Progenitor cell of endocrine pancreas (in vitro differentiated cells): ENCODE measurements at places on chromosomes 5 and 9. TPM values are rescaled to one million over a fixed set of nuclear protein-coding genes. Genes with fewer than 3 reads are reported as not detected.

DNA sequence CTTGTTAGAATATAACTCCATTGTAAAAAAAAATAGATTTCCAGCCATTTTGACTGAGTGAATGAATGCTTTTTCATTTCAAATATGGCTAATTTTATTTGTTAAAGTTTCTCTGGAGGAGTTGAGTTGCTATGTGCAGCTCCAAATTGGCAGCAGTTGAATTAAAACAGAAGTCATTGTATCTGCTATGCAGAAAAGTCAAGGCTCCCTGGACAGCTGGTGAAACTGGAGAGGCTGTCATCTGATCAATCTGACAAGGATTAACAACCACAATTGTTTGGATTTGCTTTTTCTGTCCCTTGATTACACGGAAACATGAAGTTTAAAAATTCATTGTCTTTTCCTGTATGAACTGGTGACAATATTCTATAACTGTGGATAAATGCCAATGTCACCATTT, 713.9 kb downstream of the EFNA5 start:
- no peak for DNase-seq
- H3K27ac ChIP-seq, result no peak overlapping the region
- H3K27me3 ChIP-seq, result no peaks in the 10 kb centered on the region
- no peak overlapping the region for H3K4me3 ChIP-seq
- H3K4me1 ChIP-seq, result peaks cover 2% of the 10 kb centered on the region
- no peaks in the 10 kb centered on the region for H3K36me3 ChIP-seq

- peaks cover 19% of the 10 kb centered on the region for H3K4me1 ChIP-seq
- H3K4me3 ChIP-seq, result no peak overlapping the region
- H3K27me3 ChIP-seq, result peaks cover 5% of the 10 kb centered on the region
Measured at GRCh38 chr5:56413546-56413945, 180.4 kb upstream of the ANKRD55 start.

DNA sequence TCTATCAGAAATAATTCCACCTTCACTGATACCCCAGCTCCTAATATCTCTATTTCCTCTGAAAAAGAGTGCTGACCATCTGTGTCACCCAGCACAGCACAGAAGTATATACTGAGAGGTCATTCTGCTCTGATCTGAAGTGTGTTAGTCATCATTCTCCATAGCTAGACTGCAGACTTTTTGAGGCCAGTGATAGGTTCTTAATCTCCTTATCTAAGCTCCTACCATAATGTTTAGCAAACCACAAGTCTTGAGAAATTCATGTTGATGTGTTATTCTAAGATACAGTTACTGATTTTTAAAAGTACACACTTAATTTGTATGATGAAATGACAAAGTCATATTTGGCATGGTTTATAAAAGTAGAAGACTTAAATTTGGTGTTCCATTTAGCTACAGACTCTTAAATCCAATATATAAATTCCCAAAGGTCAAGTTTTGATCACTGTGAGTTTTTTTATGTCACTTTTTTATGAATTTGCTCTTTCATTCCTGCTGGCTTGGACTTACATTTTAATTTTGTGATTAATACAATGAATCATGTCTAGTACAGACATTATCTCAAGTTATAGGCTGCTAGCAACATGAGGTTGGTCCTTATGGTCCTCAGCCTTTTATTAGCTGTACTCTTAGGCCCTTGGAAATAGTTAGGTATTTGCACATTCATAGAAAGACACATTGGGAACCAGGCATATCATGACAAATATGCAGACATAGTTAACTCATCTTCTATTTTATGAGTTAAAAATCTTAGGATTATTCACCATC, 380.8 kb downstream of the EBF1 start:
- DNase-seq, result no peak
- no peaks in the 10 kb centered on the region for H3K4me1 ChIP-seq
- peaks cover 3% of the 10 kb centered on the region for H3K27me3 ChIP-seq
- no peak overlapping the region for H3K4me3 ChIP-seq

DNA sequence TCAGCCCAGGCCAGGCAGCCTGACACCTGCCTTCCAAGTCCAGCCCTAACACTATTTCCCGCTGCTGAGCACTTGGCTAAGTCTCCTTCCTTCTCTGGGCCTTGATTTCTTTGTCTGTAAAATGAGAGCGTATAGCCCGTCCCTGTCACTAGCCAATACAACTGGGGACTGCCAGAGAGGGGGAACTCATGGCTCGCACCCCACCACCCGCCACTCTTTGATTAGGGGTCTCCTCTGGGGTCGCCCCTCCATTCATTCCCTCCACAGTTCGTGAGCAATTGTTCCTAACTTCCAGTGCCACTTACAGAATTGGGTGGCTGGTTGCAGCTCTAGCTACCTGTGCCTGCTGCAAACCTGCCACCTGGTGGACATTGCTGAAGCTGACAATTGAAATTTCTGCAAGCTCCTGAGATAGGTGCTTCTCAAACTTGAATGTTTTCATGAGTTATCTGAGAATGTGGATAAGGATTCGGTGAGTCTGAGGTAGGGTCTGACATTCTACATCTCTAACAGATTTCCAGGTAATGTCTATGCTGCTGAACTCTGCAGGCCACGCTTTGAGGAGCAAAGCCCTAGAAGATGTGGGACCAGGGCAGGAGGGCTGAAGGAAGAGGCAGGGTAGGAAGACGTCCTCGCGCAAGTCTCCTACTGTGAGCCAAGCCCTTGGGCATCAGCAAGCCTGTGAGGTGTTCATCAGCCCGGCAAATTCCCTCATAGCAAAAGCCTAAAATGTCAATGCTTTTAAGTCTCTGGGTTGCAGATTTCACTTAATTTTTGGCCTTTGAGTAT, 13.3 kb upstream of the RECK start:
- H3K4me1 ChIP-seq, result no peaks in the 10 kb centered on the region
- DNase-seq, result peak; percentile 44
- H3K27ac ChIP-seq, result no peak overlapping the region
- peaks cover 13% of the 10 kb centered on the region for H3K27me3 ChIP-seq
- H3K4me3 ChIP-seq, result no peak overlapping the region

GRCh38 chr5:27502236-27502635, 463.9 kb upstream of the CDH9 start:
- peaks cover 4% of the 10 kb centered on the region for H3K4me1 ChIP-seq
- no peak overlapping the region for H3K27ac ChIP-seq
- no peaks in the 10 kb centered on the region for H3K27me3 ChIP-seq
- no peak overlapping the region for H3K4me3 ChIP-seq
- no peaks in the 10 kb centered on the region for H3K36me3 ChIP-seq

DNA sequence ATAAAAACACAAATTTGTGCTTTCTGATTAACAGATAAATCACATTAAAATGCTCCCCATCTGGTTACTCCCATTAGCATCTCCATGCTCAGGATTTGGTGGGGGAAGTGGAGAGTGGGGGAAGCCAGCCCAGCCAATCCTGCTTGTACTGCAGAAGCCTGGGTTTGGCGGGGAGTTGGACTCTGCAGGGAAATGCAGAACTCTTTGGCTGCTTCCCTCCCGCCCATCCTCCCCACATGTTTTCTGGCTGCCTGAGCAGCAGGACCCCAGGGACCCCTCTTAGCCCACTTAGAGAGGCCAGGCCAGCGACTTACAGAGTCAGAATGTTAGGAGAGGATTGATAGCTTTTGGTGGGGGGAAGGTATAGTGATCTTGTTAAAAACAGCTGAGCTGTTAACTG, 59.5 kb upstream of the FOXI1 start:
- H3K4me1 ChIP-seq, result no peaks in the 10 kb centered on the region
- no peak overlapping the region for H3K27ac ChIP-seq
- DNase-seq, result no peak
- H3K36me3 ChIP-seq, result no peaks in the 10 kb centered on the region
- H3K4me3 ChIP-seq, result no peak overlapping the region

DNA sequence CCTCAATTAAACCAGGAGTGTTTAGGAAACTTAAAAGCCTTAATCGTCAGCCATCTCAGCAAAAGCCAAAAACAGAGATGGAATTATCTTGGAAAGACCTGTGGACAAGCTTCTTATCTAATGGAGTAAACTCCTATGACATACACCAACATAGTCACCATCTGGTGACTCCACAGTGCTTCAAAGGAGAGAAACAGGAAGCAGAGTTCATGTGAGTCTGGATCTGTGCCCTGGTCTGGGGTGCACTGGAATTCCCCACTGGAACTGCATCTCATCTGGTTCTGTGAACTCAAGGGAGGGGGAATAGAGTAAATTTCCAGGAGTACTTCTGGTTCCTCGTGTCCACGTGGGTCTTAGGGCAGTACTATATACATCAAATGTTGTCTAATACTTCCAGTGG, 36.3 kb upstream of the KCNN2 start:
- H3K27ac ChIP-seq, result no peak overlapping the region
- no peak overlapping the region for H3K4me3 ChIP-seq

- peaks cover 16% of the 10 kb centered on the region for H3K4me1 ChIP-seq
- no peak for DNase-seq
- no peaks in the 10 kb centered on the region for H3K36me3 ChIP-seq
- no peak overlapping the region for H3K27ac ChIP-seq
Measured at GRCh38 chr5:65480306-65480865, 1.3 kb downstream of the ADAMTS6 start.

ACTBL2 gene
- total RNA-seq, result not detected in 2 replicates

ZNF454 gene
- 0.36 and 0.62 TPM in 2 replicates for total RNA-seq

SLC6A18 gene
- not detected in 2 replicates for total RNA-seq

DDX4 gene
- not detected in 2 replicates for total RNA-seq
